Spleen (tissue), 13 donors: ENCODE measurements at places on chromosomes 5 and 9.

DNA sequence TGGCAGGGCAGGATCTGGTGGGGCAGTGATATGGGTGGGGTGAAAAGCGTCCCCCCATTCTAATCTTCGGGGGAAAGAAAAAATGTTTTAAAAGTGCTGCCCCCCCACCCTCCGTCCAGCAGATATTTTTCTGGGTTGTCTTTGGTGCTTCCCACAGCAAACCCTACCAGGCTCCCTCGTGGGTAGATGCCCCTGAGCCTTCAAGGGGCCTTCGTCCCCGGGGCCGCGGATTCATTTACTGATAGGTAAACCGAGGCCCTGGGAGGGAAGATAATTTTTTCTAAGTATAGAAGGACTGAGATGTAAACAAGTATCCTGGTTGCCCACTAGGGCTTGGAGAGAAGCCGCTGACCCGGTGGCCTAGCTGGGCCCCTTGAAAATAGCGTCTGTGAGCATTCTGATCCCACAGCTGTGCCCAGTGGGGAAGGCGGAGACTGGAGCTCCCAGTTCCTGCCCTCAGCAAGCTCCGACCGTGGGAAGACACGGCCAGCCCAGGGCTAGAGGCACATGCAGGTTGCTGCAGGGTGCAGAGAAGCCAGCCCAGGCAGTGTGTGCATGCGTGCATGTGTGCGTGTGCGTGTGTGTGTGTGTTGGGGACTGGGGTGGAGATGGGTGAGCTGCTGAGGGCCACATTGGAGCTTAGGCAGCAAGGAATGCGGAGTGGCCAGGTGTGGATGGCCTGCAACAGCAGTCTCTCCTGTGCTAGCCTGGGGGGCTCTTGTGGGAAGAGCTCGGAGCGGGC, 6.0 kb upstream of the RXRA start:
- DNase-seq: peak; percentile 74

DNA sequence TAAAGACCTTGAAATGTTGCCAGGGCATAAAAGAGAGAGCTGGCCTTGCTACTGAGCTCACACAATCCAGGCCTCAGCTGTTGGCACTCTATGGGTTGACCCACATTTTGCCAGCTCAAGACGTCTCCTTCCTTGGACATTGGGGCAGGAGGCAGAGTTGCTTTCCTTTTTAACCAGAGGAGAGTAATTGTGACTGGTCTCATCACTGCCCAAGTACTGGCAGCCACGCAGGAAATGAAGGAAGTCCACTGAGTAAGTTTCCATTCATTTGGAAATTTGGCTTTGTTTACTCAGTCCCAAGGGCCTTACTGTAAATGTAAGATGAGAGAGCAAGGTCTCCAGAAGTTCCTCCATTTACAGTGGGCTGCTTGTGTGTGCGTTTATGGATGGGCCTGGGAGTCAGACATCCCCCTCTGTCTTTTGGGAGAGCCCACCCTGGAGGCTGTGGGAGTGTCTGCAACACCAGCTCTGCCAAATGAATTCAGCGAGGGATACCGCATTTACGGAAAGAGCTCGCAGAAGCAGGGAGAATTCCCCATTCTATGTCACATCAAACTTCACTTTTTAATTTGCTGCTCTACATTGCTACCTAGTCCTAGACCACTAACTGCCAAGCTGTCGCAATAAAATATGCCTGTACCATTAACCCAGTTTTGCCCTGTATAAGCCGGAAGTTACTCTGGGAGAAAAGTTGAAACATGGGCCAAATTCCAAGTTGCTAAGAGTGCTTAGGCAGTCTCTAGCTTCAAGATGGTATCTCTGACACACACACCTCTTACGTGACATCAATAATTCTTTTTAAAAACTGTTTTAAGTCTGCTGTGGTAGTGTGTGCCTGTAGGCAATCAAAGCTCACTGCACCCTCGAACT, 24.5 kb upstream of the PDZD2 start:
- DNase-seq: no peak

GRCh38 chr5:40484495-40484894, 195.2 kb upstream of the PTGER4 start:
- DNase-seq: no peak

DNA sequence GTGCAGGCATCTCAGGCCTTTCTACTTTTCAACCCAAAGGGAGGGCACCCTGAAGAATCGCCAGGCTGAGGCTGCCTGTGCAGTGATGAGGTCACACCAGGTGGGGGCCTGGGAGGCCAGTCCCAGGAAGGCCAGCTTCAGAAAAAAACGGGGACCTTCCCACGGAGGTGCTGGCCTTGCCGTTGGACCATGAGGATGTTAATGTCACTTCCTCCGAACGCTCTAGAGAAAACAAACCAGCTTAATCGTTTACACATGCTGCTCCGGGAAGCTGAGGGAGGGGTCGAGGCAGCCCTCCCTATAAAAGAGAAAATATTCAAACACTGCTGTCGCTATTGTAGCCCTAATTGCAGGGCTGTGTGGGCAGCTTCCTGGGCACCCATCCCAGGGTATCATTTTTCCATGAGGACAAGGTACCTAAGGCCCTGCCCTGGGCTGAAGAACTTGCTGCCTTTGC, 27.0 kb downstream of the PTGES start:
- DNase-seq: no peak
